Activated T-helper 1 cell treated with anti-CD3 and anti-CD28 coated beads, Interleukin-12 subunit alpha, Interleukin-12 subunit beta, Interleukin-2, Interleukin-4 antibody, amounts not matched to agents 30 ng/mL and 10 ng/mL and 1 ng/mL, durations not matched to agents 14 hours and 24 hours and 36 hours (primary cell): ENCODE measurements at places on chromosomes 4 and X. TPM values are rescaled to one million over a fixed set of nuclear protein-coding genes. Genes with fewer than 3 reads are reported as not detected.

The UGT2A1 gene
- total RNA-seq: not detected in 2 replicates

The GIMD1 gene
- total RNA-seq: not detected in 2 replicates

GRCh38 chr4:71382900-71383560 is 44.2 kb downstream of the SLC4A4 start:
- DNase-seq: no peak
- H3K4me3 ChIP-seq: no peak overlapping the region
- peaks cover 1% of the 10 kb centered on the region for H3K27me3 ChIP-seq
- H3K4me1 ChIP-seq: no peaks in the 10 kb centered on the region
- no peaks in the 10 kb centered on the region for H3K36me3 ChIP-seq

DNA sequence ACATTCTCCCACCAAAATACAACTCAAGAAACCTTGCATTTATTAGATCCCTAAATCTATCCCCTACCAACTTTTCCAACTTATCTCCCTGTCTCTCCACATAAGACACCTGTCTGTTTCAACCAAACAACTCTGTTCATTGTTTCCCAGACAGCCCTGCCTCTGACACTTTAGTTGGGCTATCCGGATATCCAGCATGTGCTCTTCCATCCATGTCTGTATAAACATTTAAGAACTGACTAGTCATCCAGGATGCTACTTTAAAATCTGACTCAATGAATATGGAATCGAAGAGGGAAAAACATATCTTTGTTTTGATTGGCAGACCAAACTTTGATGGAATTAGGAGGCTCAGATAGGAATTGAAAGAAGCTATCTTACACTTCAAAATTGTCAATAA is 143.2 kb upstream of the DCAF8L1 start:
- no peak for DNase-seq
- no peaks in the 10 kb centered on the region for H3K4me1 ChIP-seq
- no peak overlapping the region for H3K4me3 ChIP-seq
- H3K27me3 ChIP-seq: no peaks in the 10 kb centered on the region
- no peaks in the 10 kb centered on the region for H3K36me3 ChIP-seq

DNA sequence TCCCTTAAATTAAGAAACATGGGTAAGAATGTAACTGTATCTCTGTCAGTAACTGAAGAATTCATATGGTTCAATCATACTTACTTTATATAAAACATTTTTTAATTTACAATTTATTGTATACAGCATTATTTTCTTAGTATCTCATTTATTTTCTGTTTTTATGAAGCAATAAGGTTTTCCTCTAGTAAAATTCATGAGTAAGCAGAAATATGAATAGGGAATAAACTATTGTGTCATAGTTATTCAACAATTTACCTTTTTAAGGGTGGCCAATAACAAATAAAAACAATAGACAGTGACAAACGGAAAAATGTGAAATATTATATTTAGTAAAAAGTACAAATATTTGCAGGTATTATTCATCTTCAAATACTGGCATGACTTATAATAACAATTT is 624.4 kb downstream of the TECRL start:
- no peak overlapping the region for H3K27ac ChIP-seq
- H3K4me3 ChIP-seq: no peak overlapping the region
- DNase-seq: no peak
- H3K27me3 ChIP-seq: no peaks in the 10 kb centered on the region
- H3K4me1 ChIP-seq: no peaks in the 10 kb centered on the region
